Stimulated activated CD4-positive, alpha-beta T cell treated with anti-CD3 and anti-CD28 coated beads, Interleukin-4, amount 100 ng/mL, for 1 hour (primary cell): ENCODE measurements at places on chromosomes 4 and X.

- DNase-seq = no peak
Observed at GRCh38 chr4:125042041-125042440, 272.7 kb upstream of the FAT4 start.

DNA sequence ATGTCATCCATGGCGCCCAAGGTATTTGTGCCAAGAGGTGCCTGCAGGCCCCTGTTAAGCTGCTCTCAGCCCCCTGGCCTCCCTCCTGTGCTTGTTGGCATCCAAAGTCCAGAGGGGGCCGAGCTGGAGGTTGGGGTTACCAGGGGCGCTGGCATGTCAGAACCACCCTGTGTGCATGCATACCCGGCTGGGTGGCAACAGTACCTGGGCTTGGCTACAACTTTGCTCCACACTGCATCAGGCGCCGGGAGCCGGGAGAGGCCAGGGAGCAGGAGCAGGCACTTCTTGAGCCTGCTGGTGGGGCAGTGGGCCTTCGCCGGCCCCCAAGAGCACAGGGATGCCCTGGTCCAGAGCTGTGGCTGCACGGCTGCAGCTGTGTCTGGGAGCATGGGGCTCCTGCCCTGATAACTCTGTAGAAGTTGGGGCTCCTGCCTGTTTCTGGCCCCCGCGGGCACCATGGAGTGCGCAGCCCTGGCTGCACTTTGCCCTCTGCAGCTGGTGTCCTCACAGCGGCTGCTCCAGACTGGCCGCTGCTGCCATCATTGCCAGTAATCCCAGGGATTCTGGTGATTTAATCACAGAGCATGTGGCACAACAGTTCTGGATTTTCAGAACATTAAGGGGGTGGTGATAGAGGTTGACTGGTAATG is 130.3 kb downstream of the ARHGAP10 start:
- DNase-seq = no peak

- DNase-seq = no peak
Observed at GRCh38 chrX:72475952-72476668, 96.5 kb downstream of the HDAC8 start.

- no peak for DNase-seq
Observed at GRCh38 chrX:70354716-70355115, 64.8 kb downstream of the KIF4A start.

DNA sequence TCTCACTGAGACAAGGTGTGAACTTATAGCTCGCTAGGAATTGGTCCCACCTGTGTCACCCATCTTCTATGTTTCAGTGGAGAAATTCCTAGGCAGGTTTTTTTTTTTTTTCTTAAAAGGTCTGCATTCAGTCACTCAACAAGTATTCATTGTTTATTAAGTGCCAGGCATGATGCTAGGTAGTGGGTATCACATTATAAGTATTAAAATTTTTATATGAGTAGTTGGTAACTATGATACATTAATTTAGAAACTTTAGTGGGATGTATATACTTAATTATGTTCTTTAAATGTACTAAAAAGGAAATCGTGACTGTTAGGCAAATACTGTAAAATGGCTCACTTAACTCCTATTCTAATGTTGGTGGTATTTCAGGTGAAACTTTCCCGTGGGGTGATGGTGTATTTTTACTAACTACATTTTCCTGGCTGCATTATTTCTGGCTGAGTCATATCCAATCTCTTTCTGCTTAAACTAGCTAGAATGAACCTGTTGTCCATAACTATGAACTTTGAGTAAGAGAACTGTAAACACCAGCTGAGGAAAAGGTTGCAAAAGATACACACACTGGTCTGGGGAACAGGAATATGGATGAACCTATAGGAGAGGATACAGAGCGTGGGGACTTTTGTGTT is 49.3 kb upstream of the MED14 start:
- no peak for DNase-seq

GRCh38 chrX:150573702-150574101 is 5.3 kb downstream of the MTM1 start:
- DNase-seq = peak; percentile 10
